ENCODE measurements at places on chromosomes 3 and 15.
A peak's percentile ranks its signal among the peaks of the same experiment; 100 is the strongest.

DNA sequence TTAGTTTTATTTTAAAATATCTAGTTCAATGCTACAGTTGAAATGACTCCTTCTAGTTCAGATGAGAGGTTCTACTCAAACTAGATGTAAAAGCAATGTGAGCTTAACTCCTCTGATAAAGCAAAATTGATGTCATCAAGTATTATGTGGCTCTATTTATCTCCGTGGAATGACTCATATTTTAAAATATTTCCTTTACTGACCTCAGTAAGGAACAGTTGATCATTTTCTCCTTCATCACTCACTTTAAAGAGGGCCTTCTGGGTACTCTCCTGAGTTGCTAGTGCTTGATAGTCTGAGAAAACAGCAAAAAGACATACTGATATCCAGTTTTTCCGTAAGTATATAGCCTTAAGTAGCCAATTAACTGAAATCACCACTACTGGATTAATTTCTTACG, 1099.3 kb downstream of the ROBO2 start:
- DNase-seq: no peak

GRCh38 chr3:147222291-147222690, 184.1 kb downstream of the ZIC4 start:
- DNase-seq: no peak

- no peak for DNase-seq
Observed at GRCh38 chr3:3069723-3070122, 40.5 kb downstream of the IL5RA start.

GRCh38 chr15:101358895-101359294, 63.8 kb upstream of the SNRPA1 start:
- no peak for DNase-seq

GRCh38 chr15:66894986-66895780, 170.2 kb upstream of the SMAD3 start:
- no peak for DNase-seq

- DNase-seq: no peak
Observed at GRCh38 chr3:174869448-174869847, 10.3 kb downstream of the NAALADL2 start.

DNA sequence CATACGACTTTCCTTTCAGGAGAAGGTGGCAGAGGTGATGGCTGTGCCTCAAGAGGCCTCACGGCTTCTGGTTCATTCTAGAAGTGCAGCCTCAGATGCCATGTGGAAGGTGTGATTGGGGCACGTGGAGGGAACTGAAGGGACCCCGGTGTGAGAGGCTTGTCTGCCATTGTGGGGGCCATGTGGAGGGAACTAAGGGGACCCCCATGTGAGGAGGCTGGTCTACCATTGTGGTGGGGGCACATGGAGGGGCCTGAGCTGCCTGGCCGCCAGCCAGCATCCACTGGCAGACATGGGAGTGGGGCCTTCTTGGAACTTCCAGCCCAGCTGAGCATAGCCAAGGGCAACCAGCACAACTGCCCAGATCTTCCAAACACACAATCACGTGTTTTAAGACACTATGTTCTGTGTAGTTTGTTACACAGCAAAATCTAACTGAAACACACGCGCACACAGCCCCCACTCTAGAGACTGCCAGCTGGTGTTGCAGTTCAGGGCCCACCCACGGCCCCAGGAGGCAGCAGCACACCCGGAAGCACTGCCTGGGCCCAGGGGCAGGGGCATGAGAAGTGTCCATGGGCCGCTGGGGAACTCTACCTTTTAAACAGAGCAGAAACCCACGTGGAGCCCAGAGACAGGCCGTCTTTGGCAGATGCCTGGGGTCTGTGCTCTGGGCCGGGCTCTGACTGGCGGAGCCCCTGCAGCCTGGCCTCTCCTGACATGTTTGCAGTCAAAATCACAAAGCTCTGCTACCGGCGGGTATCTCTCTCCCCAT, 66.8 kb downstream of the IQSEC1 start:
- DNase-seq: no peak

- no peak for DNase-seq
Observed at GRCh38 chr3:30440147-30440604, 166.2 kb upstream of the TGFBR2 start.

- DNase-seq: no peak
Observed at GRCh38 chr3:136844724-136845123, 17.3 kb upstream of the NCK1 start.

DNA sequence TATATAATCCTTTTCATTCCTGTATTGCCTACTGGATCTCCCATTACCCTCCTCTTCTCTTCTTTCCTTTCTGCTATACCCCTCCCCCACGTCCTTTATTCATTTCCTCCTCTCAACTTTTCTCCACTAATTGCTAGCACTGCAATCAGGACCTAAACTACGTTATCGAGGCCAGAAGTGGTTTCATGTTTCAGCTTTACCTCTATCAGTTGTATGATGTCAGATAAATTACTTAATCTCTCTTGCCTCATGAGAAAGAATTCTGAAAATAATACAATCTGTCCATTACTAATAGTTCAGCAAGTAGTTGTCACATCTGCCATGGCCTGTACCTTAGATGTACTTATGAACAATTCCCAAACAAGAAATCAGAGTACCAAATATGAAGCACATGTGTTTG, 10.6 kb downstream of the POPDC2 start:
- no peak for DNase-seq

- no peak for DNase-seq
Observed at GRCh38 chr15:28112962-28113361, 13.8 kb upstream of the OCA2 start.

- no peak for DNase-seq
Observed at GRCh38 chr15:98719137-98719740, 70.9 kb downstream of the IGF1R start.

DNA sequence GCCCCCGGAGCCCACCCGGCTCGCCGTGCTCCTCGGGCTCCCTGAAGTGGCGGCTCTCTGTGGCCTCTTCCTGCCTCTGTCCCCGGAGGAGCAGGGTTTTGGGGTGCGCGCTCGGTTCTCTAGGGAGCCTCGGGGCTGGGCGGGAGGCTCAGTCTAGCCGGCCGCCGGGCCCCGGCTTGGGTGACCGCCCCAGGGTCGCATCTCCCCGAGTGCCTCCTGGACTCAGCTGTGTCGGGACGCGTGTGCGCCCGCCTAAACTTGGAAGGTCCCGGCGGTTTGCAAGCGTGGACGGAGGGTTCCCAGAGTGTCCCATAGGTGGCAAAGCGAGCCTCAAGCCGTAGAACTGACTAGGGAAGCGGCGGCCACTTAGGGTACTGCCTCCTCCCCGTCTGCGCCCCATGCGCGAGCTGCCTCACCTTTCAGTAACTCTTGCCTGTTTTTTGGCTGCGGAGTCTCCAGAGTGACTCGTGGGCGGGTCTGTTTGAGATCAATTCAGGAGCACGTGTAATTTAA, 601 bp downstream of the ACTL6A start:
- DNase-seq: peak; percentile 24

GRCh38 chr15:70165716-70166284, 68.1 kb upstream of the TLE3 start:
- no peak for DNase-seq

DNA sequence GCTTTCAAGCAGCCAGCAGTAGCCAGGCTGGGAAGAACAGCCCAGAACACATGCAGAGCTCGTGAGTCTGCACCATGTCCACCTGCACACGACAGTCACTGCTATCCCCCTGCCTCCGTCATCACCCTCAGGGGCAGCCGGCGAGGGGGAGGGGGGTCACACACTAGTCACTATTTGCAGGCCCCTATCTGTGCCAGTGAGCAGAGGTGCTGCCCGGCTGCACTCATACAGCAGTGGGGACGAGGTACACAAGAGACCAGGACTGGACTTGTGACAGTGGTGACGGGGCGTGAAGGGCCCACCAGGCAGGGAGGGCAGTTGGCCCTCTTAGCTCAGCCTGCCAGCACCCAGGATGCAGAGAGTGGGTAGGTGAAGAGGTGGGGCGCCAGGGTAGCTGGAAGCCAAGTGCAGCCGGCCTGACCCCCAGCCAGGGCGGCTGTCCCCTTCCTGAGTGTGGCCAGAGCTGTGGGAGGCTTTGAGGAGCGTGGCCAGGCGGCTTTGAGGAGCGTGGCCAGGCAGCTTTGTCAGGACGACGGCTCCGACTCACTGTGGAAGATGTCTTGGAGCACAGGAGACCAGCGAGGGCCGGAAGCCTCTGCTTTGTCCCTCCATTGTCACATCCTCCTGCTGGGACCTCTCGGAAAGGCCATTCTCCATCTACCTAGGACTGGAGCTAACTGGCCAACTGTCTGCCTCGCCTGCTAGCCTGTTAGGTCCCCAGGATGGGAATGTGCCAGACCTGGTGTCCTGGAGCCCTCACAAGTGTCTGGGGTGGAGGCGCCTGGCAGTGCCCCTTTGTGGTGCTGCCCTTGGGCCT, 52.1 kb upstream of the FGD5 start:
- no peak for DNase-seq

DNA sequence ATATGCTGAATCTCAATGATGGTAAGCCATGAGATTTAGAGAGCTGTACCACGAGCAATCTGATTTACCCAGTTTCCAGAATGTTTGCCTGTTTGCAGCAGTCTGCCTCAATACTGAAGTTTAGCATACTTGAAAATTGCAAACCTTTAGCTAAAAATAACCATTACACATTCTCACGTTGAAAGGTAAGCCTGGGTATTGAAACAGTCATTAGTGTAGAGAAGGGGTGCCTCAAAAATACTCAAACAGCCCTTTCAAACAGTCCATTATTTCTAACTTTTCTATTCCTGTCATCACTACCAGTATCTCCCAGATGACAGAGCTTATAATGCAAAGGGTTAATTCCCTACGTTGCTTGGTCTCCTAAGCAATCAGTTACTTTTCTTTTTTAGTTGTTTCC, 111.8 kb upstream of the MBNL1 start:
- no peak for DNase-seq

DNA sequence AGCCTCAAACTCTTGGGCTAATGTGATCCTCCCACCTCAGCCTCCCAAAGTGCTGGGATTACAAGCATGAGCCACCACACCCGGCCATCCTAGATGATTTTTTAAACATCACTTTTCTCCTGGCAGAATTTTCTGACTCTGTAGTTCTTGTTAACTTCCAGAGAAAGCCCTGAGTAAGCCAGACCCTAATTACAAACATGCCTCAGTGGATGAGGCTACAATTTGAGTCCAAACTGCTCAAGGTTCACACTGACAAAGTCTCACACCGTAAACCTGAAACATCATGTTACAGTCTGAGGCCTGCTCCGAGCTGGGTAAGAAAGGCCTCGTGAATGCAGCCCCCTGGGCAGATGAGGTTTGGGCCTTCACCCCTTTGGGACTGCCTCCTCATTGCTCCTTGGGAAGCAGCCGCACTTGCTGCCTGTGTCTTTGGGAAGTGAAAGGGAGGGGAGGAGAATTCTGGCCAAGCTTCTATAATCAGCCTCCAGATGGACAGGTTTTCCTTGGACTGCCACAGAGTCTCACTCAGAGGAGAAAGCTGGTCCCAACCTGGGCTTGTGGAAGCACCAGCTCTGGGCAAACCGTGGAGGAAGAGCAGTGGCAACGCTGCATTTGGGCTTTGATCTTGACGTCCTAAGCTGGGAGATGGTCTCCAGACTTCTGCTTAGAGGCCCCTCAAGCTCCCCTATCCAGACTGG, 46.0 kb downstream of the CA12 start:
- no peak for DNase-seq

DNA sequence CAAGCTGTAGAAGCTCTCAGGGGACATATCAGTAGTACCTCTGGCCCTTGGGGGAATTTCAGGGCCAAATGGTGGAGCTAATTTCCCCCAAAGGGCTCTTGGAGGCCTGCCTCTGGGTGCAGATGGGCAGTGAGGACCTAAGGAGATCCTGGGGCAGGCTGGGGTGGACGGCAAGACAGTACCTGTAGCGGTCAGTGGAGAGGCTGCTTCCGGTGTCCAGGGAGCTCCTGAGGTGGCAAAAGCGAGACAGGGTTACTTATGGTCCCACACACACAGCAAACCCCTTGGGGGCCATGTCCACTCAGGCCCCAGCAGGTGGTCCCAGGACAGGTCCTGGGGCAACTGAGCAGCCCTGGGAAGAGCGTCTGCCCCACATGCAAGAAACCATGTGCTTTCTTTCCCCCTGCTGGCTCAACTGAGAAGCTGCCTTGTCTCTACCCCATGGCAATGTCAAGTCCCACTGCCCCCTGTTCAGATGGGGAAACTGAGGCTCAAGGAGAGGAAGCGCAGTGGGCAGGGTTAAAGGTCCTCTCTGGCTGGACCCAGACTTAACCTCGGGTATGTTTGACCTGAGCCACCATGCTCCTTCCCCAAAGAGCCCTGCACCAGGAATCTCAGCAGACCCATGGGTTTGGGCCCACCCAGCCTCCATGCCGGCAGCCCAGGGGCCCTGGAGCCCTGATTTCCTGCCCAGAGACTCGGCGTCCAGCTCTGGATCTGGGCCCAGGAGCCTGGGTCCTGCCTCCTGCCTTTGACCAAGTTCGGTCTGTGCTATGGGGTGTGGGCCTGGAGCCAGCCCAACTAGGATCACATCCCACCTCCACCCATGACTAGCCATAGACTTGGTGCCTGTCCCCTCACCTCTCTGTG, 25.7 kb downstream of the IQSEC1 start:
- no peak for DNase-seq

- no peak for DNase-seq
Observed at GRCh38 chr3:55637906-55638638, 151.0 kb upstream of the WNT5A start.

DNA sequence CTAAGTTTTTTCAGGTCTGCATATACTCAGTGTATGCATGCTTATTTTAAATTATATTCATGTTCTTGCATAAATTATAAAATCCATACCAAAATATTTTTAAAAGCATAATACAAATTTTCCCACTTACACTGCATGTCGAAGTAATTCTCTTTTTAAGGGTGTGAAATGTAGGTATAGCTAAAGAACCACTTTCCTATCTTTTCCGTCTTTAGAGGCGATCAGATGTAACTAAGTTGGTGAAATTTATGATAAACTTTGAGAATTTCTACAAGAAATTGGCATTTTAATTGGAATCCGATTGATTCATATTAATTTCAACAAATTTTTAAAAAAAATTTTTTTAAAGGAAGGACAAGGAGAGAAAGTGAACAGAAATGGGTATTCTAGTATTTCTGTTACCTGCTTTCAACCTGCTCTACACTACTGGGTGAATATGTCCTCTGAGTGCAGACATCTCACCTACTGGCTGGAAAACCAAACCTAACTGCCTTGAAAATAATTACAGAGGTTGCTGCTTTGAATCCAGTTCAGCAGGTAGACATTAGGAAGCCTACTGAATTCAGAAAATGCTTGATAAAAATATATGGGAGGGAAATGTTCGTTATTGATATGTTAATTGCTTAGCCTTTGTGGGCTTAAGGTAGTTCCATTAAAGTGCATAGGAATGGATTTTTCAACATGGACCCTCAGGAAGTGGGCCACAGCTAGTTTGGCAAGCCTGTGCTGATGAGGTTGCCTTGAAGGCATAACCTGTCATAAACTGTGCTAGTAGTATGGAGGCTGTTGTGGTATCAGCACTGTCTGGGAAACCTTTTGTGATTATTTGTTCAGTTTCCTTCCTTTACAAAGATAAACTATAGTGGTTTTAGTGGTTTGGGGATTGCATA, 5.1 kb downstream of the TRIM71 start:
- no peak for DNase-seq

- no peak for DNase-seq
Observed at GRCh38 chr3:144039661-144040060, 68.0 kb downstream of the DIPK2A start.

Data from NCI-H1930 (cell line).